NCI-H187 treated with DMSO at 0.1 percent for 48 hours (cell line): ENCODE measurements at places on chromosomes 3 and 15.

- no peak for DNase-seq
These were observed 185.0 kb upstream of the EOMES start for GRCh38 chr3:27907148-27907547.

DNA sequence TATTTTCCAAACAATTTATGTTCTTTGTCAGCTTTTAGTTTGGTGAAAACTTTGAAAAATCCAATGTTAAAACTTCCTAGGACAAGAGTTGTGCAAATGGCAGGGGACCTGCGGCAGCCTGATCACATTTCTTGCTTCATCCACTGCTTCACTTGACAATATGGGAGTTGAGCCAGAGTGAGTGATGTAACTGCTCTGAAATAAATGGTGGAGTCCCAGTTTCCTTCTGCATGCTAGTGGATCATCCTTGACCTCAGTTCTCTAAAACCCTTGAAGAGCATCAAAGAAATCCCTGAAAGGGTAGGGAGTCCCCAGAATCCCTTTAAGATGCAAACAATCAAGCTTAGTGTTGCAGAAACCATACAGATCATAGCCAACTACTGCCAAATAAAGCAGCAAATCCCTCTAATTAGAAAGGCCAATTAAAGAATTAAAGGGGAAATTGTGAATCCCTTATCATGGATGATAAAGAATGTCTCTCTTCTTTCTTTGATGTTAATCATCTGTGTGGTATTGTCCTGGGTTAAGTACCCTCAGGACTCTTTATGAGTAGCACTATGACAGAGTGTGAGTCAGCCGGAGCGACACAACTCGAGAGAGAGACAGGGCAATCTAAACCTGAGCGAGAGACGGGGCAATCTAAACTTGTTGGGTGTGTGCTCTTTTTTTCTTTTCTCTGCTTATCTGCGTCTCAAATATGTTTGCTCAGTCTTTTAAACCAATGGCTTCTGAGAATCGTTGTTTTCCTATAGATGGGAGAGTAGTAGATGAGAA, 41.8 kb upstream of the GAP43 start:
- DNase-seq: no peak

- DNase-seq: no peak
These were observed 48.1 kb upstream of the CRBN start for GRCh38 chr3:3227640-3228039.

GRCh38 chr15:89829616-89830440, 15.2 kb upstream of the ANPEP start:
- DNase-seq: no peak

- DNase-seq: no peak
These were observed 53.8 kb upstream of the SPPL2A start for GRCh38 chr15:50819344-50819743.

- no peak for DNase-seq
These were observed 44.0 kb upstream of the ALCAM start for GRCh38 chr3:105322570-105323273.

DNA sequence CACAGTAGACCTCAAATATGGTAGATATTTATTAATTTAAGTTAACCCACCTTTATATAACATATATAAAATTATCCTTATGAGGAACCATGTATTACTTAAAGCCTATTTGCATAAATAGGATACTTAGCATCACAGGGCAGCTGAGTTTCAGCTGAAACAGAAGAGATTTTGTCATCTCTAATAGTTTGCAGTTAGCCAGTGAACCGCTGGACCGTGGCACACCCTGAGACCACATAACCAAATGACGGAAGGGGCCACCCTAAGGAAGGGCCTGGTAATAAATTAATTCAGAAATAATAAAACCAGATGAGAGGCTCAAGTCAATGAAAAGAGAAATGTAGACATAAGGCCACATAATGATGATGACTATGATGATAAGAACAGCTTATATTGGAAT, 107.7 kb downstream of the MYO5A start:
- no peak for DNase-seq

DNA sequence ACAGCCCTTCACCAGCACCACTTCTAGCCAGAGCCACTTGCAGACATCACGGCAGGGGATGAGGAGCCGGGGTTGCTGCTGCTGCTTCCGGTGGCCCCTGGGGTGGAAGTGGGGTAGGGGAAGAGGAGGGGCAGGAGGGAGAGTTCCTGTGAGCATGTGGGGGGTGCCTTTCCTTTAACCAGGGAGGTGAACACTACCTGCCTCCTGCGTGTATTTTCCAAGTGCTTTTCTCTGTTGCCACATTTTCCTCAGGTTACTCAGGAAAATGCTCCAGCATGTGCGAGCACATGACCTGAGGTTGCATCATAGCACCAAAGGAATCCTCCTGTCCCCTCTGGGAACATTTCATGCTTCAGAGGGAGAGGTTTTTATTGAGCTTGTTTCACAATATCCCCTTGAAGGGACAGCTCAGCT, 12.2 kb upstream of the SACM1L start:
- no peak for DNase-seq

- DNase-seq: no peak
These were observed 78.8 kb downstream of the FBN1 start for GRCh38 chr15:48566668-48567067.

- no peak for DNase-seq
These were observed 48.4 kb upstream of the KY start for GRCh38 chr3:134699141-134699711.

- peak; percentile 13 for DNase-seq
These were observed 1264.3 kb upstream of the ALCAM start for GRCh38 chr3:104102386-104102785.

DNA sequence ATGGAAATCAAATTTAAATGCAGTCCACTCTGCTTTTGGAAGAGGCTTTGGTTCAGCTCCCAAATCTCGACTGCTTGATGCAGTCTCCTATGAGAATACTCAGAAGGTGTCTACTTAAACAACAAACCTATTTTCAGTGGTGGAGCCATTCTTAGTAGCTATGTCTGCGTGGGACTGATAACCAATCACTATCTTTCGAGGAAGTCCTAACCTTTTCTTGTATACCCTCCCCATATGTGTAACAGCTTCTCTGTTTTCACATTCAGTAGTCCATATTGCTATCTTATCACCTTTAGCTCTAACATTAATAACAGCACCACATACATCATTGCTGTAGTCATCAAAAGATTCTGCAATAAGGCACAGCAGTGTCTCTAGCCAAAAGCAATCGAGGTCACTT, 333.0 kb upstream of the ATP11B start:
- DNase-seq: no peak

- DNase-seq: no peak
These were observed 11.1 kb downstream of the ARNT2 start for GRCh38 chr15:80415358-80415670.

DNA sequence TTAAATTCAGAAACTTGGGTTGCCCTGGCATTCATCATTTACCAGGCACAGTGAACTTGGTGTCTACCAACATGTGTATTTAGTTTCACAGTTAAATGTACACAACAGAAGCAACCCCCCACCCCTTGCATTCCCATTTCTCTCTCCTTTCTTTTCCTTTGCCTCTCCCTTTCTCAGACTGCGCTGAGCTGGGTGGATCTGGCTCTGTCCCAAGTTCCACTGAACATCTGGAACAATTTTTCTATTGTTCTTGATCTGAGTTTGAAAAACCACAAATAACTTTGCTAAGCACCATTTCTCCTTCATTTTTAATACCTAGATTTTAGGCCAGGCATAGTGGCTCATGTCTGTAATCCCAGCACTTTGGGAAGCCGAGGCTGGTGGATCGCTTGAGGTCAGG, 242.2 kb downstream of the ABHD5 start:
- DNase-seq: no peak

GRCh38 chr15:70539912-70540530, 223.3 kb downstream of the UACA start:
- DNase-seq: no peak

- DNase-seq: no peak
These were observed 134.9 kb downstream of the MBNL1 start for GRCh38 chr3:152403632-152404066.

GRCh38 chr3:20539666-20540065, 353.7 kb upstream of the SGO1 start:
- DNase-seq: no peak

- DNase-seq: no peak
These were observed 37.7 kb downstream of the TM4SF4 start for GRCh38 chr3:149512073-149512782.

DNA sequence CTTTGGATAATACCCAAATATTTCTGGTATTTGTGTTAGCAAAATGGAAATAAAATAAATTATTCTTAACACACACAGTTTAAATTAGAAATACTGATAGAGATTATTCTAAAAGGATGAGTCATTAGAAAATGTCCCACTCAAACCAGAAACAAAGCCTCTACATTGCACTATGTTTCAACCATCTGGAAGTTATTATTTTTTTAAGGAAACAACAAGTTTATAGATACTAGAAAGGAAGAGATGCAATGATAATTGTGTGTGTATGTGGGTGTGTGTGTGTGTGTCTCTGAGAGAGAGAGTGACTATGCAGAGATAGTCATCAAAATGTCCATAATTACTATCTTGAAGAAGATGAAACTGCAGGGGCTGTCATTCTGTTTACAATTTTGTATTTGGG, 1340.5 kb downstream of the ROBO1 start:
- DNase-seq: no peak

- no peak for DNase-seq
These were observed 59.4 kb upstream of the IMPG2 start for GRCh38 chr3:101379658-101380376.

DNA sequence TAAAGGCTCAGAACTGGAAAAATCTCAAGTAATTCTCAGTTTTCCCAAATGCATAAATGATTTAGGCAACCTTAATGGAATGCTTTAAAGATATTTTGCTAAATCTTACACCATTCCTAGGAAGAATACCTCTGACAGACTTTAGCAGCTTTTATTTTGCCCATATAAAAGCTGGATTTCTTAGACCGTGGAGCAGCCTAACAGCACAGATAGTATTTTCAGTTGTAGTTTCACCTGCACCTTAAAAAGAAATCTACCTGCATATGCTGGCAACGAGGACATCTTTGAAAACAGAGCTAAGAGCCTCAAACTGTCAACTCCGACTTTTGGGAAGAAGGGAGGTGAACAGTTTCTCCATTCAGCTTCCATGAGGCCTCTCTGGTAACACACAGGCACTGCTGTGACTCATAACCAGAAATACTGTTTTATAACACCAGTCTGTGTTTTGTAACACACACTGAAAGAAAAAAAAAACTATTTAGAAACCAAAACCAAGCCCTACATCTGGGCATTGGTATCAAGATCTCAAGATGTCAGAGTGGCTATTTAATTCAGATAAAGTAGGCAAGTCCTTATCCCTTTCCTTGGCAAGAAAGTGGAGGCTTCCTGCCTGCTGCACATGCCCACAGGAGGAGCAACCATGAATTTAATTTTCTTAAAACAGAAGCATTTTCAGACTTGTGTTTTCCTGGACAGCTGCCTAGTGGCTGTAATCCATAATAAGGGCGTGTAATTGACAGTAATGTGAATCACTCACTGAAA, 181.5 kb upstream of the ICE2 start:
- DNase-seq: no peak

DNA sequence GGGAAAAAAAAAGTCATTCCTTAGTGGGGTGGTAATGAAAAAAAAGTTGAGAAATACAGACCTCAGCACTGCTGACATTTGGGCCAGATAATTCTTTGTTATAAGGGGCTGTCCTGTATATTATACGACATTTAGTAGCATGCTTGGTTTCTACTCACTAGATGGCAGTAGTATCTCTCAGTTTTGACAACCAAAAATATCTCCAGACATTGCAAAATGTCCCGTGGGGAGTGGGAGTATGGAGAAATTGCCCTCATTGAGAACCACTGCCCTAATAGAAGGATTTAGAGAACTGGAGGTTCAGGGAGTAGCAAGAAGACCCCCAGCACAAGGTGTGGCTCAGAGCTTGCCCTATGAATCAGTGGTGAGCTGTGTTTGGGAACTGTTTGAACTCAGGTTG, 28.6 kb upstream of the TEX264 start:
- DNase-seq: no peak

- DNase-seq: no peak
These were observed 93.2 kb downstream of the TP63 start for GRCh38 chr3:189724356-189724755.

DNA sequence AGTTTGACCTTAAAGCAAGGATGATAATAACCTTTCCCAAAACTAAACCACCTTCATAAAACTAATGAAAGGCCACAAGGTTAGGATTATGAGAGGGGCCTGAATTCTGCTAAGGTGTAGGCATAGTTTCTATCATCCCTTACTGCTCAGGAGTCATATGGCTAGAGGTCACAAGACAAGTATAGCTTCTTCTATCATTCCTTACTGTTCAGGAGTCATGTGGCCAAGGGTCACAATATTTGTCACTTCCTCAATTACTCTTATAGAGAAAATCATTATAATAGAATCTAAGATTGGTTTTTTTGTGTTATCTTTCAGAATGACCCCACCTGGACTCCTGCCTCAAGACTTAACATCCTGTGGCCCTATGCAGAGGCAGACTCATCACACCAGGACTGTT, 36.6 kb downstream of the HERC1 start:
- no peak for DNase-seq

DNA sequence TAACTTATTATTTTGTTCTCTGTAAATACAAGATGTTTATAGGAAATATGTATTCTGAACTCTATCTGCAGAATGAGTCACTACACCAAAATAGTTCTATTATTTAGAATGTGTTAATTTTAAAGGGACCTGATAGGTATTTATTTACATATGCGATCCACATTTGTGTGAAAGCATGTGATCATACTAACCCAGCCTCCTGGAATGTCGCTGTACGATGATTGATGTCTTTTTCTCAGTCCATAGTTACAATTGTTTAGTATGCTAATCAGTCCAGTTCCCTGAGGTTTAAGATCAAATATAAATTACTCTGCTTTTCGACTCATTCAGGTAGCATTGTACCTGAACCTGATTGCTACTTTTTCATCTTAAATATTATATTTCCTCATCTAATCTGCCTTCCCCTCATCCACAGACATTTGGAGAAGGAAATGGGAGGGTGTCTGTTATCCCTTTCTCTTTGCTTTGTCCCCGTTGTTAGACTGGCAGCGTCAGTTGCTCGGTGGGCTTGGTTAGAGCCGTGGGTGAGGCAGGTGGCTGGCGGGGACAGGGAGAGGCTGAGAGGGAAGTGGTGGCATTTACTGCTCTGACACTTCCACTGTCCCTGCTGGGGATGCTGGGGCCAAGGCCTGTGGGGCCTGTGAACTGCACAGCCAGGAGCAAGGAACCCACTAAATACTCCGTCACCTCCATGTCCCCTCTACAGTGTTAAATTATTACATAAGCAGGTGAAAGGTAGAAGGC, 27.8 kb upstream of the NR2E3 start:
- no peak for DNase-seq

- no peak for DNase-seq
These were observed 54.7 kb downstream of the FAM98B start for GRCh38 chr15:38508647-38509046.

- no peak for DNase-seq
These were observed 41.0 kb upstream of the LIMD1 start for GRCh38 chr3:45553469-45553974.
